ENCODE measurements at places on chromosomes 3 and 15.
A peak's percentile ranks its signal among the peaks of the same experiment; 100 is the strongest.

GRCh38 chr15:70910958-70911357 lies 18.3 kb downstream of the LRRC49 start:
- no peak for DNase-seq

GRCh38 chr3:80733522-80734176 lies 965.9 kb upstream of the ROBO1 start:
- no peak for DNase-seq

GRCh38 chr3:112425858-112426750 lies 73.2 kb downstream of the BTLA start:
- DNase-seq, result no peak

DNA sequence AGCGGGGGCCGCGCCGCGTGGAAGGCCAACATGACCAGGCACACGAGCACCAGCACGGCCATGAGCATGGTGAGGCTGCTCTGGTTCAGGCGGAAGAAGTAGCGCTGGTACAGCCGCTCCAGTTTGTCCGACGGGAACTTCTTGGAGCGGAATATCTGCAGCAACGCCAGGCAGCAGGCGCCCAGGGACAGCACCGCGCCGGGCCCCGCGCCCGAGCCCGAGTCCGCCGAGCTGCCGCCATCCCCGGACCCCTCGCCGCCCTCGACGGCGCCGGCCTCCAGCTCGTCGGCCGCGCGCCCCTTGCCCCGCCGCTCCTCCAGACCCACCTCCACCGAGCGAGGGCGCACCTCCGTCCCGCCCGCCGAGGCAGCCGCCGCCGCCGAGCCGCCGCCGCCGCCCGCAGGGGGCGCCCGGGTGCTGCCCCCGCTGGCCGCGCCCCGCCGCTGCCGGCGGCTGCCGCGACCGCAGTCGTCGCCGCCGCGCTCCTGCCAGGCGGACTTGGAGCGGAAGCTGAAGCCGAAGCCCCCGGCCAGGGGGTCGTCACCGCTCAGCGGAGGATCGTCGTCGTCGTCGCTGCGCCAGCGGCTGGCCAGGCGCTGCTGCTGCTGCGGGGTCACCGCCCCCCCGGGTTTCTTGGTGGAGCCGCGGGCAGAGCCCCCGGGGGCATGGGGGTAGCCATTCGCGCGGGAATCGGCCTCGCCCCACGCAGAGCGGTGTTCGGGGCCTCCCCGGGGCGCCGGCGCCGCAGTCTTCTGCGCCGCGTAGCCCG lies 957 bp downstream of the ADCY5 start:
- no peak for DNase-seq

- DNase-seq, result no peak
These were observed 16.0 kb downstream of the ANKRD63 start for GRCh38 chr15:40266828-40267304.

- no peak for DNase-seq
These were observed 13.1 kb downstream of the RSL24D1 start for GRCh38 chr15:55183679-55184078.

DNA sequence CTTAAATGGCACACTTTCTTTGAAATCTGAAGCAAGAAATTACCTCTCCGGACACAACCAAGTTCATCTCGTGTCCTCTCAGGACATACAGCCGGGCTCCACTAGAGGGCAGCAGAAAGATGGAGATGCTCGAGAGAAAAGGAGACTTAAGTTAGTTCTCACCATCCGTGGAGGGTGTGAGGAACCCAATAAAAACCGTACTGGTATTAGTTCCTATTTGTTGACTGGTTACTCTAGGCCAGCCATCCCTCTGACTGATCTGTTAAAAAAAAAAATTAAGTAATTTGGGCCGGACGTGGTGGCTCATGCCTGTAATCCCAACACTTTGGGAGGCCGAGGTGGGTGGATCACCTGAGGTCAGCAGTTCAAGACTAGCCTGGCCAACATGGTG lies 7.9 kb upstream of the CYP11A1 start:
- peak; percentile 78 for DNase-seq

DNA sequence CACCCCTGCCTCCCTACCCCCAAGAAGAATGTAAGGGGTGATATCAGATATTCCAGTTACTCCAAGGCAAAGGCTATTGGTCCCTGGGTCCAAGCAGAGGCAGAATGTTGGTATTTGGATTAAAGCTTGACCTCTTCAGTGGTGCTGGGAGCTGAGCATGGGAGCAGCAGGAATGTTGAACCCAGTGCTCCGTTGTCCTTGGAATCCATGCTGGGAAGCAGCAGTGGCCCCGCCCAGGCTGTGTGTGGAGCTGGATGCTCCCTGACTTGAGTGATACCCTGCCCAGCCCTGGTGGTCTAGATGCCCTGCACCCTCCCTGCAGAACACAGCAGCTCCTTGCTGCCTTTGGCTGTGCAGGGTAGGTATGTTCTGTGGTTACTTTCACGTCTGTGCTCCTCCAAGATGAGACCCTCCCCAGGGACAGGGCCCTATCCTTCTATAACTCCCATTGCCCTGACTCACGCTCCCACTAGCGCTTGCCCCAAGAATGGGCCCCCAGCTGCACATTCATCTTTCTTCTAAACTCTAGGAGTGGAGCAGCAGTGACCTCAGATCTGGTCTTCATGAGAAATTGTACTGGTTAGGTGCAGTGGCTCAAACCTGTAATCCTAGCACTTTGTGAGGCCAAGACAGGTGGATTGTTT lies 35.1 kb downstream of the UMPS start:
- DNase-seq, result no peak

DNA sequence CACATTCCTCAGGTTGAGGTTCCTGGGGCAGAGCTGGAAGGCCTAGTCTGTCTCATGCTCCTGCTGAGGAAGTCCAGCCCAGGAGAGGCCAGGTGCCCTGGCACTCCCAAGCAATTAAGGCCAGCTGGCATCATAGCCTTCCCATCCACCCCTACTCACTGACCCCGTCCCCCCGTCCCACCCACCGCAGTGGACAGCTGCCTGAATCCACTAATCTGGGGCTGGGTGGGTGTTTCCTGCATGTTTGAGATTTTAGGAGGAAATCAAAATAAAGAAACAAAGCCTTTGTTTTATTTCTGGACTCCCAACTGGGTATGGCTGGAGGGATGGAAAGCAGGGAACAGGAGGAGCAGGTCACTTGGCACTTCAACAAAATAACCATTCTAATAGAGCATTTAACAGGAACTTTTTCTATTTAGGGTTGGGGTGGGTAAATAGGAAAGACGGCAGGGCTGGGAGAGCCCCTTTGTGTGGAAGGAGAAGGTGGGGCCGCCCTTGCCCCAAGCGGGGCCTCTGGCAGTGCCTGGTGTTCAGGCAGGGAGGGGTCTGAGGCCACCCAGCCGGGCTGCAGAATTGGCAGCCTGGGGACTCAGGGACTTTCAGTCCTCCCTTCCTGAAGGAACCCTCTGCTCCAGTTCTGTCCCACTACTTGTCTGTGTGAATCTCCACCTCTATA lies 8.5 kb downstream of the MRAS start:
- no peak for DNase-seq

- no peak for DNase-seq
These were observed 115.7 kb downstream of the ARRDC4 start for GRCh38 chr15:98076021-98076816.

DNA sequence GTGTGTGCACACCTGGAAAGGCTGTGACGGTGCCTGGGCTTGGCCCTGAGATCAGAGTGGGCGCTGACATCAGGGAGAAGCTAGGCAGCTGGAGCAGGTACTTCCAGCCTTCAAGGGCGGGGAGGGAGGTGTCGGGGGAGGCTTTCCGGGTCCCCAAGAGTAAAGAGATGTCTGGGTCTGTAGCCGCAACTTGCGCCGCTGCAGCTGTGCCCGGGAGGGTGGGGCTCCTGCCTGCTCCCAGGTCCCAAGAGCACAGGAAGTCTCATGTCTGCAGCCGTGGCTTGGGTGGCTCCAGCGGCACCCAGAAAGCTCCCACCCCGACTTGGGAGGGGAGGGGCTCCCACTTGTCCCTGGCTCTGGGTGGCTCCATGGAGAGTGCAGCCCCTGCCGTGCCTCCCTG lies 103.2 kb upstream of the BNIP2 start:
- peak; percentile 8 for DNase-seq

DNA sequence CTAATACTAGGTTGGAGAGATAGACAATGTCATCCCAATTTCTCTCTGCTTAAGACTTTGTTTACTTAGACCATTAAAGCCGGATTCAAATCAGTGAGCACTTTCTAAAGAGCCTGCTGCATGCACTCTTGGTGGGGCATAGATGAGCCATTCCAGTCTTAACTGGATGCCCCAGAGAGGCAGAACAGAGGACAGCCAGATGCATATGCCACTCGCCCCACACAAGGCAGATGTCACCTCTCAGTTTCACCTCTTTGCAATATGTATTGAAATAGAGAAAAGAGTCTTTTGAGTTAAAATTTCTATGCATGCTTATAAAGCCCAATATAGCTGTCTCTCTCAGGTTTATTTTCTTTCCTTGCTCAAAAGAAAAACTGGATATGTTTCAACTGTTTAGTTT lies 89.5 kb downstream of the LARS2 start:
- no peak for DNase-seq

GRCh38 chr3:18402239-18402799 lies 22.8 kb downstream of the SATB1 start:
- no peak for DNase-seq

DNA sequence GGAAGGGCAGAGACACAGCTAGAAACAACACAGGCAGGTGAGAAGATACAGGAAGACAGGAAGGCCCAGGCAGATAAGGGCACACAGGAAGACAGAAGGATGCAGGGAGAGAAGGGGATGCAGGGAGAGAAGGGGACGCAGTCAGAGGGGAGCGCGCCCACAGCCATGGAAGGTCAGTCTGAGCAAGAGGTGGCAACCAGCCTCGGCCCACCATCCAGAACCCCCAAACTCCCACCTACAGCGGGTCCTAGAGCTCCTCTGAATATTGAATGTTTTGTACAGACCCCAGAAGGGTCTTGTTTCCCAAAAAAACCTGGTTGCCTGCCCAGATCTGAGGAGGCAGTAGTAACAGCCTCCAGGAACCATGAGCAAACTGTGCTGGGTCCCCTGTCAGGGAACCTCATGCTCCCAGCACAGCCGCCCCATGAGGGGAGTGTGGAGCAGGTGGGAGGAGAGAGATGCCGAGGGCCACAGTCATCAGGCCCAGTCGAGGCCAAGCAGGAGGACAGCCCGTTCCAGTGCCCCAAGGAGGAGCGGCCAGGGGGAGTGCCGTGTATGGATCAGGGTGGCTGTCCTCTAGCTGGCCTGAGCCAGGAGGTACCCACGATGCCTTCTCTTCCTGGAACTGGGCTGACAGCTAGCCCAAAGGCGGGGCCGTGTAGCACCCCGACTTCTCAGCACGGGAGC lies 27.6 kb upstream of the SLC28A1 start:
- no peak for DNase-seq

GRCh38 chr15:101348643-101349042 lies 53.6 kb upstream of the SNRPA1 start:
- DNase-seq, result no peak

GRCh38 chr3:196501316-196502044 lies 2.1 kb downstream of the RNF168 start:
- DNase-seq, result no peak

DNA sequence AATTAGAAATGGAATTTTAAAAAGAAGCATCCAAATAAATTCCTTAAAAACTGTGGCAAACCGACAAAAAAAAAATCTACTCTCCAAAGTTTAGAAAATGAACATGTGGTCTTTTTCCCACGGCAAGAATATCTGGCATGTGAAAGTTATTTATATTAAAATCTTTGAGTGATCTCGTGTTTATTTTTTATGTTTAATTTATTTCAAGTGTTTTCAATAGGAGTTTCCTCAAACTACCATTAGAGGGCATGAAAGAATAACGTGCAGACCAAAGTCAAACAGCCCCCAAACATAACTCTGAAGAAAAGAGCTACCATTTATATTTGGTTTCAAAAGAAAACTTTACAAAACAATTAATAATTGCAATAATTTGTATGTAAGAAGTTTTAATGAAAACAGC lies 286.4 kb downstream of the ZIC4 start:
- no peak for DNase-seq

DNA sequence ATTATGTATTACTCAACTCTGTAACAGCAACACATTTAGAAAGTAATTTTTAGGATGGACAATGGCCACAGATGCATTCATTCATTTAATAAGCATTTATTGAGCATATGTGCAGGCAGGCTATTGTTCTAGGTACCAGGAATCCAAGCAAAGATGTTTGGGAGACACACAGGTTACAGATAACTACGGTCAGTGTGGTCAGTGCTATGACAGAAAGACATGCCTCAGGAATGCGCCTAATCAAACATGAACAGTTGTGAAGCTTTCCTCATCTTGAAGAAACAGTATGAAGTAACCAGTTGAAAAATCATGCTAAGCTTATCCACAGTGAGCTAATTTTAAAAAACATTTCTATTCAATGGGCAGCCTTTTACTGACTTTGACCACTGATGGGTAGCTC lies 155.4 kb upstream of the CCDC54 start:
- DNase-seq, result no peak

DNA sequence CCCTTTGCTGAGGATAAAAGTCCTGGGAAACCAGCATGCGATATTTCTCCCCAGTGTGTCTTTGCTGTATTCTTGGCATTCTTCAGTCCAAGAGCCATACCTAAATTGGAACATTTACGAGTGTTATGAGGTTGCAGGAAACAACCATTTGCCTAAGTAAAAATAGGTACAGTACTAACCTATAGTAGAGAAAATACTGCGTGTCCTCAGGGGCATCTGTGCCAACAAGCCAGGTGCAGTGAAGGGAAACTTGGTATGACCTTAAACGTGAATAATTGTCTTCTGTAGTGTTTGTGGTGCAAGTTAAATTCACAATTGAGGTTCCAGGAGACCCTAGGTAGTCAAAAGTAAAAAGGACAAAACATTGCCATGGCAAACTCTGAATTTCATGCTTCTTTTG lies 12.2 kb downstream of the IL5RA start:
- DNase-seq, result no peak

GRCh38 chr3:79521221-79521848 lies 246.5 kb downstream of the ROBO1 start:
- DNase-seq, result no peak

DNA sequence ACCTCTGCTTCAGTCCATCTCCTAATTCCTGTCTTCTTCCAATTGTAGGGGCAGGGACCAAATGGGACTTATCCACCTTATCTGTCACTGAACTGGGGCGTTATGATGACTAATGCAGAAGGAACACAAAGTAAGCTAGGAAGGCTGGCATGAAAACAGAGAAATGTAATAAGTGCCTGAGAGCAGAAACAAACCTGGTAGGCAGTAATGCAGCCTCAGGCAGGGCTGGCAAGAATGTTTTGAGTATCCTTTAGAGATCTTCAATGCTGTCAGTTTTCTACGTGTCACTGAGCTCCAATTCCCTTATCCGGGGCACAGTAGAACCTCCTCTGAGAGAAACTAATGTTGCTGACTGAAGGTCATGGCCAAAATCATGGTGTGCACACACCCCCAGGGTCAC lies 246.2 kb upstream of the TBL1XR1 start:
- DNase-seq, result no peak

DNA sequence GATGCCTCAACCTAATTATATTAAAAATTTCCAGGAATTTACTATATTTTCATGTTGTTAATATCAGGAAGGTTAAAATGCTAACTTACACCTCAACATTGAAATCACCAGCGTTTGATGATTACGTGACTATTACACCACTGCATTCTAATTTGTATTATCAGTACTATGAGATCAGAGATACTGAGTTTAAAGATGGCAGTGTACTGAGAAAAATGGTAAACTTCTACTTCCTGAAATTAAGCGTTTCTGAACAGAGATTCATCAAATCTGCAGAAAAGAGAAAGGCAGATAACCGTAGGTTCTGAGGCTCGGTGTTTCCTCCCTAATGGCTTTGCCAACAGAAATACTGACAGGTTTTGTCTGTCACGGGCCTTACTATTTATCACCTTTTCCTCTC lies 69.9 kb downstream of the CRTC3 start:
- DNase-seq, result no peak

All from activated naive CD4-positive, alpha-beta T cell (primary cell).